ENCODE measurements at places on chromosomes 13 and 19.
A peak's percentile ranks its signal among the peaks of the same experiment; 100 is the strongest.

GRCh38 chr19:5349041-5349440, 8.4 kb upstream of the PTPRS start:
- no peak for DNase-seq

- no peak for DNase-seq
These were observed 12.2 kb downstream of the RHPN2 start for GRCh38 chr19:33052352-33052972.

GRCh38 chr19:17841810-17842662, 5.7 kb downstream of the JAK3 start:
- peak; percentile 72 for DNase-seq

DNA sequence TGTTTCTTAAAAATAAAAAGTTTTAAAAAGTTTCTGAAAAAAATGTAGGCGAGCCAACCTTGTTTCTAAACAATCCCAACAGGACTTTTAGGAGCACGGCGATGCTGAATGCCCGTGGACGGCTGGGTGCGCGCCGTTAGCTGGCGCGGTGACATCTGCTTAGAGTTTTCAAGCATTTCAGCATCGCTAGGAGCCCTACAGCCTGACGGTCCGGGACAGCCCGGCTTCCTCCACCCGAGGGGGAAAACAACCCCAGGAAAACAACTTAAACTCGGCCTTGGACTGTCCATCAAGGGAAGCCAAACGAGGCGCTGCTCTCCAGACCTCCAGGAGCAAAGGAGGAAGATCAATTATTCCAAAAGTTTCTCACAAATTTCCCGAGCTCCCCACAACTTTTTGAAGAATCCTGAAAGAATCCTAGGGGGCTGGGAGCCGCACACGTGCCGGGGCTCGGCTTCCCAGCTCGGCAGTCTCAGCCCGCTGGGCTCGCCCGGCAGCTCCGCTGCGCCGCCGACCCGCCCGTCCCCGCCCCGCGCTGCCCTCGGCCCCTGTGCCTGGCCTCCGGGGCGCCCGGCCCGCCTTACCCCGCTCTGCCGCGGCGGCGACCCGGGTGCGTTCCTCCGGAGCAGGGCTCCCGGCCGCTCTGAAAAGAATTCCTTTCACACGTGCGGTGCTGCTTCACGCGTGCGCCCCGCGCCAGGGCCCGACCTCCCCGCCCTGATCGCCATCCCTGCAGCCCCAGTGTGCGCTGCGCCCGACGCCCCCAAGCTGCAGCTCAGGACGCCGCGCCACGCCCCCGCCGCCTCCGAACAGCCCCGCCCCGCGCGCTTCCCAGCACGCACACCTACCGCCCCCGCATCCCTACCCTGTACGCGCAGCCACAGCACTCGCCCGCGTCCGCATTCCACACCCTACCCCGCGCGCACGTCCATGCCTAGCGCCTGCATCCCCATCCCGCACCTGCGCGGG, at the start of gene GJA3:
GJA3 (minus strand) TSS at position 747 of the 969 bp plus-strand sequence. CDS start 17,764 bp downstream, outside the sequence.
- DNase-seq = peak; percentile 29

- peak; percentile 69 for DNase-seq
These were observed 195.5 kb downstream of the RGCC start for GRCh38 chr13:41652735-41653361.

GRCh38 chr13:39876258-39876657, 220.8 kb downstream of the COG6 start:
- DNase-seq = no peak

GRCh38 chr13:76884186-76884906, 1.9 kb downstream of the KCTD12 start:
- peak; percentile 82 for DNase-seq

- peak; percentile 66 for DNase-seq
These were observed 21.5 kb downstream of the CRTC1 start for GRCh38 chr19:18704971-18705370.

GRCh38 chr13:106617561-106617960, 49.6 kb upstream of the ARGLU1 start:
- no peak for DNase-seq

Data from umbilical cord (tissue), 2 donors.